Caki2 (cell line): ENCODE measurements at places on chromosomes 7 and 10. TPM values are rescaled to one million over a fixed set of nuclear protein-coding genes. Genes with fewer than 3 reads are reported as not detected.

Gene EFCAB10
- 1.4 and 2.3 TPM in 2 replicates for total RNA-seq

Gene SHTN1
- total RNA-seq: 5.8 and 44.9 TPM in 2 replicates

Gene PSD
- total RNA-seq: 0.78 and 0.87 TPM in 2 replicates

Gene RNF133
- total RNA-seq: not detected in 2 replicates
